ENCODE measurements at places on chromosomes 16 and 17.

DNA sequence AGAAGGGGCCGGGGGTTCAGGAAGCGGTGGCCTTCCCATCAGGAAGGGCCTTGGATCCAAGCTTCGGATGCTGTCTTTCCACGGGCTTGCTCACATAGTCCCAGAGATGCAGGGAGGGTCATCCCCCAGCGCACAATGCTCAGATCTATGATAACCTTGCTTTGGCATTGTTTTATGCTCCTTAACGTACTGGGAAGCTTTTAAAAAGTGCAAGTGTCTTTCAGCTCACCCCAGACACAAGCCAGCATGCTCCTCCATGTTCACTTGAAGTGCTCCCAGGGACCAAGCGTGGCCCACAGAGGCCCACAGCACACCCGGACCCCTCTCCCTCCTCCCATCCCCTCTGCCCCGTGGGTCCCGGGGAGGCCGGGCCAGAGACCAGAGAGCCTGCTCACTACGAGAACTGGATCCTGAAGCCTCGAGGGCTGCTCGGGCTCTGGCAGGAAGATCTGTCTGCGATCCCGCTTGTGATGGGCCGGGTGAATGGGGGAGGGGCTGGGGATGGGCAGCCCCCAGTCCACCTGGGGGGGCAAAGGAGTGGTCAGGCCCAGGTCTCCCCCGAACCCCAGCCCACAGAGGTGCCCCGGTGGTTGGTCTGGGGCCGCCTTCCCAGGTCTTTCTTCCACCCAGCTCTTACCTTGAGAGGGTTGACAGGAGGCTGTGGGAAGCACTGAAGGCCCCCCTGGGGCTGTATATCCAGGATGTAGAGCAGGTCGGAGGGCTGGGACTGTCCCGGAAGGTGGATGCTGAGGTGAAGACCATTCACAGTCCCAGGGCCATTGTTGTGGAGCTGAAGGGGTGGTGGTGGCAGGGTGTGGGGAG is 11.8 kb upstream of the FAM171A2 start:
- no peak for DNase-seq

- no peak for DNase-seq
Measured at GRCh38 chr17:2040942-2041560, 771 bp upstream of the OVCA2 start.

DNA sequence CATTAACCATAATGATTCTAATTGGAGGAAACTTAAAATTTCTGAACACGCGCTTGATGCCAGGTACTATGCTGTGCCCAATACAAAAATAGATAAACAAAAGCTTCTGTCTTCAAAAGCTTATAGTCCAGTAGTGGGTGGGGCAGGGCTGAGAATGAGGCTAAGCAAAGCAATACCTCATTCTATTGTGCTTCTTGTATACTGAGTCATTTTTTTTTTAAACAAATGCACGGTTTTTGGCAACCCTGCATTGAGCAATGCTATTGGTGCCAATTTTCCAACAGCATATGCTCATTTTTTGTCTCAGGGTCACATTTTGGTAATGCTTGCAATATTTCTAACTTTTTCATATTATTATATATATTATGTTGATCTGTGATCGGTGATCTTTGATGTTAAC is 34.7 kb upstream of the HNF1B start:
- no peak for DNase-seq

GRCh38 chr17:74790161-74791058 is 14.3 kb upstream of the NAT9 start:
- DNase-seq, result no peak

DNA sequence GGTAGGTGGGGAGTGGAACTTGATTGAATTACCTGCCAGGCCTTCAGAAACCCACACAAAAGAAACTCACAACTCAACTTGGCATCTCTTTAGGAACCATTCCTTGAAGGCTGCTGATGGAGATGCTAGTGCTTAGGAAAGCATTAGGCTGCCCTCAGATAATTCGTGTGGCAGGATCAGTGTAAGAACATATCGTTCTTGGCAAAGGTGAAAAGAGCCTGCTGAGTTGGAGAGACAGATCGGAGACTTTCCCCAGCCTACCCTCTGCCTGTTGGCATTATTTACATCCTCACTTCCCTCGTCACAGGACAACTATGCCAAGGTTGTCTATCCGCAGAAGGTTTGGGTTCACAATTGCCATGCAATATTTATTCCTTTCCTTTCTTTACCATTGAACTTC is 120.0 kb upstream of the HS3ST3A1 start:
- no peak for DNase-seq

DNA sequence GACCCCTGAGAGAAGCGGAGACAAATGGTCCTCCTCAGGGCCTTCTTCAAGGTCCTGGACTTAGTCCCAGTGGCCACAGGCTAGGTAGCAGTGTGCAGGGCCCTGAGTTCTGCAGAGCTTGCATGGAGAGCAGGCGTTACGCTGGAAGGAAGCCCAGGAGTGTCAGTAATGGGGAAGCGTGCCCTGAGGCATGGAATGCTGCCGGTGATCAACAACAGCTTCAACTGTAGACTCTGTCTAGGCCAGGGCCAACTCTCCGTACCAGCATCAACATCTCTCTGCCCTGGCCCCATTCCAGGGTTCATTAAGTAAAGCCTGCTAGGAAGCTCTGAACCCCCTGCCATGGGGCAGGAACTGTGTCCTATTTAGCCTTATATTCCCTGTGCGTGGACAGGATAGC is 568 bp upstream of the TNK1 start:
- peak; percentile 43 for DNase-seq

All from eye (tissue), 1 donor.